ENCODE measurements at places on chromosomes 1 and 21.

DNA sequence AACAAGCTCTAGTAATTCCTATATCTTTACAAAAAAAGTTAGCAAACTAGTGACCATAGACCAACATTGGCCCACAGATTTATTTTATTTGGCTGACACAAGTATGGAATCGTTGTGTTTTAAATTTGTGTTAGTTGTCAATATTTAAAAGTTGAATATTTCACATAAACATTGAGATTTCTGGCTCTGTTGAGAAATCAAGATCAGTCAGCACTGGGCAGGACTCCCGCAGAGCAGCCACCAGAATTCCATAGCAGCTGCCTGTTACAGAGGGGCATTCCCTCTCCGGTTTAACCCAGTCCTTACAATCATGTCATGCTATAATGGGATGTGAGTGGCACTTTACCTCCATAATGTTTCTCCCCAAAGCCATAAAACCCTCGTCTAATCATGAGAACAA is 79.2 kb upstream of the NRIP1 start:
- no peak for DNase-seq

DNA sequence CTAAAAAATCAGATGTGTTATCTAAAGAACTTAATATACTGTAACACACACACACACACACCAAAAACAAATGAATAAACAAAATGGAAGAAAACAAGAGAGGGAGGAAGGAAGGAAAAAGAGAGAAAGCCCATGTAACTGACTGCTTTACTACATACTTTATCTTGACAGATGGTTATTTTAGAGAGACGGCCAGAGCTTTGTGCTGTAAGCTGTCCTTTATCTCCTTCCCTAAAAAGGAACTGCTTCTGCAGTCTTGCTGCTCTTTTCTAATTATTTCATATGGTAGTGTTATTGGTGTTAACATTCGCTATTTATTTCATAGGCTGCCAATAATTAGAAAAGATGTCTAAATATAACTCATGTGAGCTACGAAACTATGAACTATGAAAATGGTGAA is 1384.6 kb downstream of the MRPL39 start:
- no peak for DNase-seq

DNA sequence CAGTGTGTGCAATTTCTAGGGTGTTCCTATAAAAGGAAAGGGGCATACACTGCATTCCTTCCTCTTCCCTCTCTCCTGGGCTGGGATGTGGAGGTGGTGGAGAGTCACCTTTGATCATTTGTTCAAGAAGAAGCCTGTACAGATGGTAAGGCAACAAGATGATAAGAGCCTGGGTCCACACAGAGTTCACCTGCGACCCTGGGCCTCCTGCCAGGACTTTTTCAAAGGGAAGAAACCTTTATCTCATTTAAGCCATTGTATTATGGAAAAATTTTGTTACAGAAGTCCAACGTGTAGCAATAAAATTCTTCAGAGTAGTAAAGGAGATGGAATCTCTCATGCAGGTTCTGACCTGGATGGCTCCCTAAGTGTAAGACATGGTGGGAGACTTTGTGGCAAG is 189.1 kb downstream of the MIS18A start:
- no peak for DNase-seq

GRCh38 chr1:87224201-87224600 is 104.5 kb upstream of the LMO4 start:
- no peak for DNase-seq

DNA sequence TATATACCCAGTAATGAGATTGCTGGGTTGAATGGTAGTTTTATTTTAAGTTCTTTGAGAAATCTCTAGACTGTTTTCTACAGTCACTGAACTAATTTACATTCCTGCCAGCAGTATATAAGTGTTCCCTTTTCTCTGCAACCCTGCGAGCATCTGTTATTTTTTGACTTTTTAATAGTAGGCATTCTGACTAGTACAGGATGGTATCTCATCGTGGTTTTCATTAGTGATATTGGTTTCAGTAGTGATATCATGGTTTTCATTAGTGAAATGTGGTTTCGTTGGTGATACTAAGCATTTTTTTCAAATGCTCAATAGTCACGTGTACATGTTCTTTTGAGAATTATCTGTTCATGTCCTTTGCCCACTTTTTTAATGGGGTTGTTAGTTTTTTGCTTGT is 316.8 kb downstream of the PTBP2 start:
- no peak for DNase-seq

- DNase-seq = no peak
Measured at GRCh38 chr1:152517237-152517811, 3.0 kb downstream of the CRCT1 start.

GRCh38 chr1:44801491-44802305 is 1.5 kb downstream of the PLK3 start:
- DNase-seq = no peak

DNA sequence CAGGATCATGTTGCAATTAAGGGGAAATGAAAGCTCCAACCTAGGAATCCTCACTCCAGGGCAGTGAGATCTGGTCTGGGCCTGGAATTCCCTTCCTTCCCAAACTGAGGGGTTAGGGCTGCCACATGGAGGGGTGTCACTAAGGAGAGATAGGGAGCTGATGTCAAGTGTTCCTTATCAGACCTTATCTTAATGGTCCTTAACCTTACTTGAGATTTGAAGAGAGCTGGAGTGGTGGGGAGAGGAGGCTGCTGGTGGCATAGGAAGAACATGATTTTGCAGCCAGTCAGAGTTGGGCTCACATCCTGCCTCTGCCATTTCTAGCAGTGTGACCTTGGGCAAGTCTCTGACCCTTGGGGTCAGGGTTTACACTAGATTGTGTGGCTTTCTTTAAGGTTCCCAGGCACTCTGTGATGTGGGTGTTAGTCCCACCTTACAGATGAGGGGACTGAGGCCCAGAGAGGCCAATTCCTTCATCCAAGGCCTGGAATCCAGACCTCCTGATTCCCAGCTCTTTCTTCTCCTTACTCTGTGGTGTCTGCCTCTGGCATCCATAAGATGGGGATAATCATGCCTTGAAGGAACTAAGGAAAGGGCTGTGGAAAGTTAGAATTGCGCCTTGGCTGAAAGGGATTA is 56.3 kb upstream of the SYNC start:
- DNase-seq = no peak

DNA sequence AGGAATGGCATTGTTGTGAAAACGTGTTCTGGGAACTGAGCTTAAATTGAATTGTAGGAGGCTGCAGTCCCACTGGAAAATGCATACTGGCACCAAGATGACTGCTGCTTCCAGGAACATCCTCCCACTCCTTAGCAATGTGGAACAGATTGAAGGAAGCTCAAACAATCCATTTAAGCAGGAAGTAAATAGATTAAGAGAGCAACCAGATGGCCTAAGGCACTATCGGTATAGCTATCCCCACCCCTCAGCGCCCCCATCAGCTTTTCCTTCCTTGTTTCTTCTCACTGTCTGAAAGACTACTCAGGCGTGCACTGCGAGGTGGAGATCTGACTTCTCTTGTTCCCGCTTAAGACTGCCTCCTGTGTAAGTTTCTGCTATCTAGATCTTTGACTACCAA is 4.0 kb upstream of the IFI16 start:
- no peak for DNase-seq

DNA sequence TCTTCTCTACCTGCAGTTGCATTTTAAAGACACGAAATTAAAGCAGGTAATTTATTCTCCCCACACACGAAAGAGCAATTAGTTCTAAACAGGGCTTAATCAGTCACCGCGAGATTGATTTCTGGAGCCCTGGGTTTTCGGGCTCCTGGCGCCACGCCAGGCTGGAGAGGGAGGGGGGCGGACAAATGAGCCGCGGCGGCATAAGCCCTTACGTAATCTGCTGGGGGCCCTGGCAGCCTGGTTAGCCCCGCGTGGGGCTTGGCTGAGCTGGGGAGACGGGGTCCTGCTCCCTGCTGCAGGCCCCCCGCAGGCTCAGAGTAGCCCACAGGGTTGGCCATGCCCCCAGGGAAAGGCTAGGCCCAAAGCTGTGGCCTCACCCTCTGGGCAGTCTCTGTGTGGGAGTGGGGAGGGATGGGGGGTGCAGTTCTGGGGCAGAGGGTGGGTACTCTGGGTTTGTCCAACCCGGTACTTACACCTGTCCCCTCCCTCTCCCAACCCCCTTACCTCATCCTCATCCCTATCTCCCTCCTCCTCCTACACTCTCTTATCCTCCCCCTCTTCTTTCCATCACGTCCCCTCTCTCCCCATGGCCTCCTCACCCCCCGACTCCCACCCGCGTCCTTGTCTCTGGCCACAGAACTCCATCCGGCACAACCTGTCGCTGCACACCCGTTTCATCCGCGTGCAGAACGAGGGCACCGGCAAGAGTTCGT is 19.9 kb downstream of the FOXO6 start:
- DNase-seq = no peak

GRCh38 chr1:2343023-2343935 is 48.1 kb downstream of the MORN1 start:
- DNase-seq = no peak

GRCh38 chr1:84148758-84149157 is 4.7 kb downstream of the PRKACB start:
- DNase-seq = no peak
